Calu3 (cell line): ENCODE measurements at places on chromosomes 5 and 9.

GRCh38 chr5:112977440-112977861 is 853 bp downstream of the DCP2 start:
- DNase-seq, result no peak

- no peak for DNase-seq
These were observed 639.9 kb downstream of the PDE4D start for GRCh38 chr5:59253625-59254024.

GRCh38 chr5:31273631-31274378 is 80.3 kb downstream of the CDH6 start:
- DNase-seq, result no peak

DNA sequence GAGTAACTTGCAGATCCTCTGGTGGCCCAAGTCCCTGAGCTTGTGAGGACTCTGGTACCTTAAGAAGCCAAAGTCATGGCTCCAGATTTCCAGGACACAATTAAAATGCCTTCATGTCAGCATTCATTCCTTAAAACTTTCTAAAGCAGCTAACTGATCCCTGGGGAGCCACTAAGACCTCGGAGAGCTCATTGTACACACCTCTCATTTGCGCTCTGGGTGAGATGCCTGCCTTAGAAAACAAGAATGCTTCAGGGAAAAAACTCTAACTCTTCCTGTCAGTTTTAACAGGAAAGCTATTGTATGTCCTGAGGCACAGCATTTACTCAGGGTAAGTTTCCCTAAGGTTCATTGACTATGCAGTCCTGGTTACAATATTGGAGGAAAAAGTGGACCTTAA is 285.0 kb downstream of the EFNA5 start:
- DNase-seq, result no peak

GRCh38 chr5:143222287-143223231 is 180.9 kb downstream of the NR3C1 start:
- DNase-seq, result no peak
